ENCODE measurements at places on chromosomes 2 and 18. TPM values are rescaled to one million over a fixed set of nuclear protein-coding genes. Genes with fewer than 3 reads are reported as not detected.

The LIPT1 gene
- total RNA-seq, result 7.7 TPM

The PSMD1 gene
- 148 TPM for total RNA-seq

The VIT gene
- total RNA-seq, result not detected

The CRYGC gene
- total RNA-seq, result not detected

The CDH7 gene
- 2.0 TPM for total RNA-seq

The REG3G gene
- total RNA-seq, result not detected

DNA sequence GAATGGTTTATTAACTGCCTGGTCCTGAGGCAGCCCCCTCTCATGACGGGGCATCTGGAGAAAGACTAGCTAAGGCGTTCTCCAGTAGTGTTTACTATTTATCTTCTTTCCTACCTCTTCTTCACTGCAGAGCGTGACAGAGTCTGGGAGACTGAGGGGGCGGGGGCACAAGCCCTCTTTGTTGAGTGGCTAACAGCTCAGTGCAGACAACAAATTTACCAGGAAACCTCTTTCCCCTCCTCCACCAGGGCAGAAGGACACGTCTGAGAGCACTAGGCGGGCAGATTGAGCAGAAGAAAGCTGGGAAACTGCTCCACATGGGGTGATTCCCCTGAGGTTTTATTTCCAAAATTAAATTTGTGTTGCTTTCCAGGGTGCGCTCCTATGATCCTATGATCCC is 322.1 kb downstream of the CNTNAP5 start:
- DNase-seq, result peak; percentile 7

GRCh38 chr2:46213906-46214305 is 83.3 kb upstream of the EPAS1 start:
- DNase-seq, result no peak

- no peak for DNase-seq
Observed at GRCh38 chr2:240570531-240571313, 2.4 kb downstream of the RNPEPL1 start.

GRCh38 chr2:96891591-96892333 is 21.9 kb upstream of the SEMA4C start:
- no peak for DNase-seq

DNA sequence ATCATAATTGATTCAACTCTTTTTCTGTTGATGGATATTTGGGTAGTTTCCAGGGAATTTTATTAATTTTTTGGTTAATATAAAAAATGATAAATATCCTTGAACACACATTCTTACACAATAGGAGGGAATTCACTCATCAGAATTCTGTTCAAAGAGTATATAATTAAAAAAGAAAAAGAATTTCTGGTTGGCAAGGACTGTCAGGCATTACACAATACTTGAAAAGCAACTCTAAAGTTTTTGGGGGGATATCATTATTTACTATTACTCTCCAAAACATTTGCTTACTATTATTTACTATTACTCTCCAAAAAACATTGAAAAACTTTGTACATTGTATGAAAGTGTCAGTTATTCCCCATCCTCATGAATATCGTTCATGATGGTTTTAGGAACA is 38.0 kb downstream of the G6PC2 start:
- no peak for DNase-seq

DNA sequence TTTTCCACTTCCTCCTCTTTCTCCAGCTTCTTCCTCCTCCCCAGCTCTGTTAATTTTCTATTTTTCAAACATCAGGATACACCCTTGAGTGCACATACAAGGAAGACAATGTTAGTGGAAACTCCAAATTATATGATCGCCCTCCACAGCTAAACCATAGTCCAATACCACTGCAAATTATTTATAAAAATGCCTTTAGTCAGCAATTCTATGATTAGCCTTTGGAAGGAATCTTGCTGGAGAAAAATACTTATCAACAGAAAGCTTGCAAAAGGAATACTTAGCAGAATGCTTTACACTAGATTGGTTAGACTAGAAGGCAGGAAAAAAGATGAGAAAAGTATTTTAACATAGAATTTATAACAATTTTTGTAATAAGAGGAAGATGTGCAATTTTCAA is 178.9 kb downstream of the FAM124B start:
- no peak for DNase-seq

DNA sequence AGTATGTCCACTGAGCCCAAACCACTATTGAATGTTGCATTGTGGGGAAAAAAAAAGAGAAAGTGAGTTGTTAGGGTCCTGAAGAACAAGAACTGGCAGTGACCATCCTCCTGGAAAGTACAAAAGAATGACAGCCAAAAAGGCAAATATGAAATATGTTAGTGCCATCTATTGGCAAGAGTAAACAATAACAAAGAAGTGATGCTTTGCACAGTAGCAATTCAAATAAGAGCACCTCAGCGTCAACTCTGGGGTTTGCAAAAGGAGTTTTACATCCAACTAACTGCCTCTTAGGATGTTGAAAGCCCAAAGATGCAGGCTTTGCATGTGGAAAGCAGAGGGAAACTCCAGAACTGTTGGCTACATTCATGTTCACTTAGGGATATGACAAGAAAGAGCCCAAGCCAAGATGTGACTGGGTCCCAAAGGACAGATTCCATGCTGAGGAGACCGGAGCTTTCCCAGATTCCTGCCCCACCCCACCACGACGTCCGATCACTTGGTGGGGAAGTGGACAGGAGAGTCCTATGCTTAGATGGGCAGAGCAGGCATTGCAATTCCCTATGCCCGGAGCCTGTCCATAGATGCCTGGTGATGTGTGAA is 15.6 kb downstream of the TRABD2A start:
- DNase-seq, result no peak

DNA sequence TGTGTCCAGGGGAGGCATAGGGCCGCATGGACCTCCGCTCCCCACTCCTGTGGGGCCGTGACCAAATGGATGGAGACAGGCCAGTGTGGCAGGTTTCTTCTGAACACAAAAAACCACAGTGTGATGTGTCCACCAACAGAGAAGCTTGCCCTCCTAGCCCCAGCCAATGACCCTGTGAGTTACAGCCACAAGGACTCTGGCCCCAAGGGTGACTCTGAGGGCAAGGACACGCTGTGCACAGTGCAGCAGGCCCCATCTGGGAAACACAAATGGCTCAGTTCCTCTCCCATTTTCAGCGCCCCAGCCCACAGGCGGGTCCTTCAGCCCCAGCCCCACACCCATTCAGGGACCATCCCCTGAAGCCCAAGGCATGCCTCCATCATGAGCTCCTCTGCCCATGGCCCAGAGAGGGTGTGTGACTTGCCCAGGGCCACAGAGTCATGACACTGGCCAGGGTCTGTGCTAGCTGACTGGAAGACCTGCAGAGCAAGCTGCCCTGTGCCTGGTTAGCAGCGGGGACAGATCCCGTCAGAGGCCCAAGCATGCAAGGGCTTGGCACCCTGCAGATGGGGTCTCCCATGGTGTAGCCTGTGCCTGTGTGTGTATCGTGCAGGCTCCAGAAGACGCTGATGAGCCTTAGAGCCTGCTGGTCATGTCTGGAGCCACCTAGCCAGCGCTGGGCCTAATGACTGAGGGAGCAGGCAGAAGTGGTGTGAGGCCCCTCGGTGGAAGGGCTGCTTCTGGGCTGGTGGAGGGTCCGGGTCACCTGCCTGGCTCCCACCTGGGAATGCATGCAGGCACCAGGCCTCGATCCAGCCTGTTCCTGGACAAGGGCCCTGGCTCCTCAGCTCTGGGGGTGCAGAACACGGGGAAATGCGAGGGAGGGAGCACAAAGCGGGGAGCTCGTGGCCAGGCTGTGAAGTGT is 47.7 kb downstream of the HS6ST1 start:
- no peak for DNase-seq
